Mucosa of descending colon (tissue), 3 donors: ENCODE measurements at places on chromosomes 7 and 10. TPM values are rescaled to one million over a fixed set of nuclear protein-coding genes. Genes with fewer than 3 reads are reported as not detected.

GRCh38 chr10:3548702-3549101, 236.3 kb downstream of the KLF6 start:
- DNase-seq: no peak

The CYP17A1 gene
- total RNA-seq: 0.96 TPM

DNA sequence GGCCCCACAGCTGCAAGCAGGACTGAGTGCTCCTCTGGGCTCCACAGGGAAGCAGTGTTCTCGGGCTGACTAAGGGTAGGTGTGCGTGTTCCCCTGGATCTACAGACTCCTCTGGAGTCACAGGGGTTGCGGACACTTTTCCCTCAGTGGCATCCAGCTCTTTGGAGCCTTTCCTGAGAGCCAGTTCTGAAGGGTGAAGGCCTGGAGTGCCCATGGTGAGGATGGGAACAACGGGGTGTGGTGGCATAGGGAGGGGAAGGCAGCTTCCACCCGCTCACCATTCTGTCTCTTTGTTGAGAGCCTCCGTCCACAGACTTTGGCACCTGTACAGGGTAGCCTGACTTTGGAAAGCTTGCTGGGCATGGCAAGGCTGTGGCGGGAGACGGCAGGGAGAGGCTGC, 104.1 kb upstream of the PCBD1 start:
- DNase-seq: no peak

DNA sequence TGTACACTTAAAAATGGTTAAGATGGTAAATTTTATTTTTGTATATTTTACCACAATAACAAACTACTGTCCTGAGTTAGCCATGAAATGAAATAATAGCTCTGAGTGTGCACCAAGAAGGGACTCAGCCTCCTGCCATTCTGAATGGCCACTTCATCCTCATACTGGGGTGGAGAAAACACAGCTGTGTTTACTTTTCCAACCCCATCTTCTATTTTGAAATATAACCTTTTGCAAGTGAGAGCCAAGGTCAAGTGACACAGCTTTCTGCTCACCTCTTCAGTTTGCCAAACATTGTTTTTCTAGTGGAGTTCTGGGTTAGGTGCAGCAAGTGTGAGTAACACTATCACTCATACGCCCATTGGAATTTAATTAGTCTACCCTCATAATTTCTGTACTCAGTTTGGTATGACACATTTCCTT, 107.4 kb upstream of the GLCCI1 start:
- no peak for DNase-seq
